ENCODE measurements at places on chromosomes 3 and 15. TPM values are rescaled to one million over a fixed set of nuclear protein-coding genes. Genes with fewer than 3 reads are reported as not detected.

DNA sequence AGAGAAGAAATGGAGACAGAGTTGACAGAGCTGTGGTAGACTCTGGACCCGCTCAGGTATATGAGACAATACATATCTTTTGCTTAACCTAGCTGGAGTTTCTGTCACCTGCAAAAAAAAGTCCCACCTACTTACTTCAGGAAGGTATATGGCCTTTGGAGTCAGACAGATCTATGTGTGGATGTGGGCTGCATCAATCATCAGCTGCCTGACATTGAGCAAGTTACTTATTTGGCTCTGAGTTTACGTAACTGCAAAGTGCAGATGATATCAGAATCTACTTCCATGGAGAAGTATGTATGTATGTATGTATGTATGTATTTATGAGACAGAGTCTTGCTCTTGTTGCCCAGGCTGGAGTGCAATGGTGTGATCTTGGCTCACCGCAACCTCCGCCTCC is 124.3 kb downstream of the MYLK start:
- DNase-seq = no peak

DNA sequence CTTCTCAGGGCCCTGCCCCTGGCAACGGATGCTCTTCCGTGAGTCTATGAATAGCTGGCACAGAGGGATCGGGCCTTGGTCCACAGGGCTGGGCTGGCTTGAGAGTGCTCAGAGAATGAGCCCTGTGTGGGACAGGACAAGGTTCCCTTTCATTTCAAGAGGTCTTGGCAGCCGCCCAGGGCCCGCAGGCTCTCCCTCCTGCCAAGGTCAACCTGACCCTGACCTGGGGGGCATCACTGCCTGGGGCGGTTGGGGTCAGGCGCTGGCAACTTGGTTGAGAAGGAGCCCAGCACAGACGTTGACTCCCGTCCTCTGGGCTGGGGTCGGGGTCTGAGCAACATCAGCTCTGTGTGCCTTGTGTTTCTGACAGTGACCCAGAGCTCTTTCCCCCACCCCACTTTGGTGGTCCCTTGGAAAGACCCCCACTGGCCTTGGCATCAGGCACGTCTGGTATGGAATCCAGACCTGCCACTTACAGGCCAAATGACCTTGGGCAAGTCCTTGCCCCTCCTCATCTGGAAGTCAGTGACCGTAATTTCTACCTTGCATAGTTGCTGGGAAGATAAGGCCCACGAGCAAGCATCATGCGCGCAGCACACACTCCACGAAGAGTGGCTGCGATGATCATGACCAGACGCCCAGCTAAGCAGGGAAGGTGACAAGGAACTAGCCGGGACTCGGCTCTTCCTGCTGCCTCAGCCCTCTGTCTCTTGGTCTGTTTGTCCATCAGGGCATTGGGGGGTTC is 36.4 kb downstream of the EPHB3 start:
- no peak for DNase-seq

The TMCO5A gene
- total RNA-seq = not detected

The GUCA1C gene
- not detected for total RNA-seq

The TGM4 gene
- total RNA-seq = not detected

All from activated CD4-positive, alpha-beta T cell treated with anti-CD3 and anti-CD28 coated beads for 36 hours (primary cell).